ENCODE measurements at places on chromosomes 13 and 19.
A peak's percentile ranks its signal among the peaks of the same experiment; 100 is the strongest.

DNA sequence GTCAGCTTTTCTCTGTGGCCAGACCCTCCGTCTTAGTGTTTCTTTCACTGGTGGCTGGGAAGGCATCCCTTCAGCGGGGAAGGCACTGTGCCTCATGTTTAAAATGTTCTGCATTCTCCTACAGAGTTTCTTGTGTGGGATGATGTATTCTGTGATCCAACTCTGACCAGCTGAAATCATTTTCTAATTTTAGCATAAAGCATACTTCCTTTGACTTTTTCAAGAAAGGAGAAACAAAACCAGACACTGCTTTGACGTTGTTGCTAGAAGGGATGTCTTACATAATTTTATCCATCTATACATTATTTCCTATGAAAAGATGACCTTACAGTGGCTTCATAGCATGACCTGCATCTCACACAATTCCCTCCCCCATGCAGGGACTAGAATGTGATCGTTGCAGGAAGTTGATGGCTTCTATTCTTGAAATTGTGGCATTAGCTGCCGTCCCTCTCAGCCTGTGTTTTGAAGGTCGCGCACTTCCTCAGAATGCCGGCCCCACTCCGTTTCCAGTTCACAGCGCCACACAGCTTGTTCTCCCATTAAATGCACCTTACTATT lies 38.6 kb upstream of the TEX29 start:
- no peak overlapping the region for H3K4me3 ChIP-seq
- no peak for DNase-seq
- peak overlapping the region; percentile 86 for H3K27ac ChIP-seq
- H3K36me3 ChIP-seq = peaks cover 30% of the 10 kb centered on the region
- no peaks in the 10 kb centered on the region for H3K27me3 ChIP-seq
- peaks cover 14% of the 10 kb centered on the region for H3K4me1 ChIP-seq

DNA sequence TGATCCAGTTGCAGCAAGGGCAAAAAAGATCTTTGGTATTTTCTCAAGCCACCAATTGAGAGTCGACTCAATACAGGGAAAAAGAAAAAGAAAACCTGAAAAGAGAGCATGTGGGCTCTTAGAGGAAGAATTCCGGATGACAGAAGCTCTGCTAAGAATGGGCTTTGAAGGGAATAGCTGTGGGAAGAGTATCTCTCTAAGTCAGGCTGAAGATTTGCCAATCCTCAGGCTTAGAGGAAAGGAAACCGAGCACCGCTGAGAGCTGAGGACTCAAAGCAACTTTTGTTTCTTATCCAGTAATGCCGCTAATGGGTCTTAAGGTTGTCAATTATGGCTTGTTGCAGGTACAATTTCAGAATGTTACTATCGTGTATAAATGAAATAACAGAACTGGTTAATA lies 166.4 kb downstream of the EFNB2 start:
- no peaks in the 10 kb centered on the region for H3K27me3 ChIP-seq
- DNase-seq = no peak
- H3K4me1 ChIP-seq = peaks cover 29% of the 10 kb centered on the region
- H3K27ac ChIP-seq = no peak overlapping the region

GRCh38 chr13:91242652-91243051 lies 104.8 kb upstream of the MIR17HG start:
- no peak for DNase-seq
- H3K27me3 ChIP-seq = no peaks in the 10 kb centered on the region
- no peak overlapping the region for H3K27ac ChIP-seq
- H3K4me1 ChIP-seq = peaks cover 9% of the 10 kb centered on the region

DNA sequence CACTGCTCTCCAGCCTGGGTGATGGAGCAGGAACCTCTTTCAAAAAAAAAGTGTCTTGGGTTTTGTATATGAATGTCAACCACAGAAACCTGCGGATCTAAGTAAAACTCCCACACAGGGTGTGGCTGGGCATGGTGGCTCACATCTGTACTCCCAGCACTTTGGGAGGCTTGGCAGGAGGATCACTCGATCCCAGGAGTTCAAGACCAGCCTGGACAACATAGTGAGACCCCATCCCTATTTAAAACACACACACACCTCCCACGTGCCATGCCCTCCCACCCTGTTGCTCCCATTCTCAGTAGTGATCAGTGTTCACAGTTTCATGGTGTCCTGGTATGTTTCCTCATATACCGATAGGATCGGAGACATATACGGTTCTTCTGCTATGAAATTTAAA lies 9.2 kb downstream of the TMED1 start:
- no peaks in the 10 kb centered on the region for H3K27me3 ChIP-seq
- no peak overlapping the region for H3K27ac ChIP-seq
- H3K36me3 ChIP-seq = peaks cover 21% of the 10 kb centered on the region
- DNase-seq = no peak

DNA sequence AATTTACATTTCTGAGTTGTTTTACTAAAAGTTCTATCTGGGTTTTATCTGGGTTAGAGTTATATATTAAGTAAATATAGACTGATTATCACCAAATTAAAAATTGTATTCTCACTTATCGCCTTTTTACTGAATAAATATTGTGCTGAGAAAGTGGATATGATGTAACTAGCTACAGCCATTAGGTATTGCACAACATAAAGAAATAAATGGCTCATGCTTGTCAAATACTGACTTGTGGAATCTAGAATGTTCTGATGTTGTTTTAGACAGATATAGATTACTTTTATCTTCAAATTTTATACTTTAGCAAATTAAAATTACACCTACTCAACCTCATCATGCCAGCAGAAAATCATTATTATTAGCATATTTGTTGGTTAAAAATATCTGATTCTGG lies 1277.1 kb upstream of the MIR17HG start:
- H3K27ac ChIP-seq = no peak overlapping the region
- no peaks in the 10 kb centered on the region for H3K4me1 ChIP-seq
- no peaks in the 10 kb centered on the region for H3K36me3 ChIP-seq
- no peak for DNase-seq

- H3K4me1 ChIP-seq = peaks cover 51% of the 10 kb centered on the region
- H3K4me3 ChIP-seq = peak overlapping the region; percentile 95
Observed at GRCh38 chr13:28658539-28658795, 463 bp upstream of the POMP start.

GRCh38 chr19:54616821-54617560 lies 13.3 kb upstream of the LILRB1 start:
- no peaks in the 10 kb centered on the region for H3K4me1 ChIP-seq
- no peak for DNase-seq
- H3K27me3 ChIP-seq = no peaks in the 10 kb centered on the region
- H3K4me3 ChIP-seq = no peak overlapping the region
- H3K27ac ChIP-seq = no peak overlapping the region
